ENCODE measurements at places on chromosomes 12 and 14. TPM values are rescaled to one million over a fixed set of nuclear protein-coding genes. Genes with fewer than 3 reads are reported as not detected.

GRCh38 chr12:25262389-25263074 is 11.8 kb upstream of the KRAS start:
- no peaks in the 10 kb centered on the region for H3K4me1 ChIP-seq
- no peaks in the 10 kb centered on the region for H3K27me3 ChIP-seq
- H3K36me3 ChIP-seq = no peaks in the 10 kb centered on the region
- no peak for DNase-seq
- H3K27ac ChIP-seq = no peak overlapping the region

- H3K4me1 ChIP-seq = no peaks in the 10 kb centered on the region
- no peak overlapping the region for H3K27ac ChIP-seq
- no peak overlapping the region for H3K4me3 ChIP-seq
Measured at GRCh38 chr12:21815306-21816062, 41.0 kb upstream of the KCNJ8 start.

The FAIM2 gene
- 0.39 TPM for total RNA-seq

- no peaks in the 10 kb centered on the region for H3K27me3 ChIP-seq
- H3K27ac ChIP-seq = no peak overlapping the region
- H3K4me1 ChIP-seq = no peaks in the 10 kb centered on the region
- no peaks in the 10 kb centered on the region for H3K36me3 ChIP-seq
- DNase-seq = no peak
Measured at GRCh38 chr14:83044001-83044400, 1510.3 kb upstream of the SEL1L start.
